ENCODE measurements at places on chromosomes 16 and 17.

DNA sequence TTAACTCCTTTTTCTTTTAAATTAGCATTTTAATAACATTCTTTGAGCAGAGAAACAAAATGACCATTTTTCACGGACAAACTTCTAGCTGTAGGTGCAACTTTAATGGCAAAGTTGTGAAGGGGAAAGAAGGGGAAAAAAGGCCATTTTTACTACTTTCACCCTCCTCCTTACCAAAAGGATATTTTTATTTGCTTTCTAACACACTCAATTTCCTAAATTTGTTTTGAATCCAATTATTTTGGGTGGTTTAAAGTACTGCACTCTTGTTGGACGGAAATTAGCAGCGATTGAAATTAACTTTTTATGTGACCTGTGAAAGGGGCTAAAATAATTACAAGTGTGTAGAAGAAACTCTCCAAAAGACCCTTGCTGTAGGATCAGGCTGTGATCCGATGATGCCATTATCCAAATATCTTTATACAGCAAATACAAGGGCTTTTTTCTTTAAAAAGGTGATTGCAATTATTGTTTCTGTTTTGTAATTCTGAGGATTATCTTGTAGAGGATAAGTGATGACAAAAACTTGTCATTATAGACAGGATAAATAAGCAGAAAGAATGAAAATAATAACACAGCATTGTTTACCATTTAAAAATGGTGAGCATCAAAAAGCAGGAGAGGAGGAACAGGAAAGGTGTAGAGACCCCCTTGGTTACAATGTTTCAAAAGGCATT lies 42.4 kb downstream of the SNX11 start:
- no peak for DNase-seq

- DNase-seq, result peak; percentile 40
Observed at GRCh38 chr17:28861393-28862203, 6.8 kb downstream of the ERAL1 start.

DNA sequence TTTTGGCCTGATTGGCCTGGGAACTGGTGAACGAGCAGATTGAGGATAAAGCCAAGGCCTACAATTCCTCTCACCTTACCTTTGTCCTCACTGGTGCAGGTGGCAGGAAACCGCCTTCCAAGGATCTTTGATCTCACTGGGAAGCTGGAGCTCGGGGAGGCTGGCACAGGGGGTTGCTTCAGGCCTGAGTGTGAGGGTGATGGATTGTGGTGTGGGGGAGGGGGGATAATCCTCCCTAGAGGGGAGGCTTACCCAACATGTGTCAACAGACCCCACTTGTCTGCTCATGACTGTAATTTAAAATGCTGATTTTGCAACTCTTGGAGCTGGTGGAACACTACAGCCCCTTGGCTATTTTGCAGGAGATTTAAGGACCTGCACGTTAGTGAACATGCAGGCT lies 4.5 kb upstream of the RMI2 start:
- DNase-seq, result no peak

GRCh38 chr17:49003557-49004511 lies 6.6 kb downstream of the IGF2BP1 start:
- DNase-seq, result peak; percentile 89

Data from mesendoderm (in vitro differentiated cells).